ENCODE measurements at places on chromosomes 1 and 21.

GRCh38 chr1:23421753-23422240, 2.8 kb downstream of the TCEA3 start:
- DNase-seq: no peak

DNA sequence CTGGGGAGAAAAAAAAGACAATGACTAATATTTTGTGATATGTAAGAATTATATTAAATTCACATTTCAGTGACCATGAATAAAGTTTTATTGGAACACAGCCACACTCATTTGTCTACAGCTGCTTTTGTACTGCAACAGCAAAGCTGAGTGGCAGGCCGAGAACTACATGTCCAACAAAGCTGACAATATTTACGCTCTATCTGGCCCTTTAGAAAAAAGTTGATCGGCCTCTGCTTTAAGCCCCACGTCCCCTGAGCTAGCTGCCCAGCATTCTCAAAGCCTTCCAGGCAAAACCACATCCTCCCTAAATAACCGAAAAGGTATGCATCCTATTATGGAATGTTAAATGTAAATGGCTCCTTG, 8.6 kb downstream of the SLC2A1 start:
- no peak for DNase-seq

GRCh38 chr1:218344814-218345672, at the start of gene TGFB2:
Gene TGFB2 (plus strand): TSS chr1:218345336. CDS start chr1:218346702, 1,366 bp downstream.
- DNase-seq: peak; percentile 12

- no peak for DNase-seq
Measured at GRCh38 chr21:24289539-24289938, 1317.7 kb downstream of the MRPL39 start.

GRCh38 chr1:148389027-148389339, 94.1 kb downstream of the PPIAL4G start:
- DNase-seq: no peak

- DNase-seq: no peak
Measured at GRCh38 chr21:43786300-43786806, 3.0 kb upstream of the RRP1 start.

GRCh38 chr1:1135339-1136136, 19.6 kb upstream of the C1orf159 start:
- DNase-seq: no peak

DNA sequence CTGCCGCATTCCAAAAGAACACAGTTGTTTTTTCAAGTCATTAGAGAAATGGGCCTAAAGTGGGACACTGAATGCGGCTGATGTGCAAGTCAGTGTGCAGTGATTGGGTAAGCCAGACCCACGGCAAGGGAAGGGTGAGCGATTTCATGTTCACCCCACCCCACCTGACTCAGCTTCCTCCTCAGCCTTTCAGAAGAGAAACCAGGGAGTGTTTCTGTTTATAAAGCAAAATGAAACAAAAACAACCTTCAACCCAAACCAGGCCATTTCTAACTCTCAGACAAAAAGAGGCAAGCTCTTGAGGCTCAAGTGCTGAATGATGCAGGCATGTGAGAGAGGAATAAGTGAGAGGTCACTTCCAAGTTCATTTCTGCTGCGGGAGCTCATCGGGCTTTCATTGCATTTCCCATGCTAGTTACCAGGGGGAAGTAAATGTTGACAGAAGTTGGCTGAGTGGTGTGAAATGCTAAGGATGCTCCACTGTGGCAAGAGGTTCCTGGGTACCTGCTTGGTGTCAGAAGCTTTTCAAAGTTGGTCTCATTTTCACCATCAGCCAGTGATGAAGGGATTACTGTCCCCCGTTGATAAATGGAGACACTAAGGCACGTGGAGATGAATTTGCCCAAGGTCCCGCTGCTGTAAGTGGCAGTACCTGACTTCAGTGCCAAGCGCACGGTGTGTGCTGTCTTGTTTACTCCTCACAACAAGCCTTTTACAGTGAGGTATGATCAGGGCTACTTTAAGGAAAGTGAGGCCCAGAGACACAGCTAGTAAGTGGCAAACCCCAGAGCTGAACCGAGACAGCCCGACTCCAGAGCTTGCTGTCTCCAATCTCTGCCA, 29.1 kb downstream of the STPG1 start:
- peak; percentile 40 for DNase-seq

DNA sequence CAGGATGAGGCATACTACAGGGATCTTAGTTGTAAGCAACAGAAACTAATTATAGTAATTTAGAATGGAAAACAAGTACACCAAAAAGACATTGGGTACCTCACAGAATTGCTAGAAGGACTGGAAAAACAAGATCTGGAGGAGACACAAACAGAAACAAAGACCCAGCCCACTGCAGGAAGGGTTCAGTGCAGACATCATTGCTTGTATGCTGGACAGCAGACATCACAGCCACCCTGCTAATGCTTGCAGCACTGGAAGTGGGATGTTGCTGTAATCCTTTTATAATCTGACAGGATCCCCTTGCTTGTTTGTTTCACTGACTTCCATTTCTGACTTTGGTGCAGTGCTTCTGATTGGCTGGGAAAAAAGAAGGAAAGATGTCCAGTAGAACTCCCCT, 111.4 kb upstream of the ZNF678 start:
- no peak for DNase-seq

DNA sequence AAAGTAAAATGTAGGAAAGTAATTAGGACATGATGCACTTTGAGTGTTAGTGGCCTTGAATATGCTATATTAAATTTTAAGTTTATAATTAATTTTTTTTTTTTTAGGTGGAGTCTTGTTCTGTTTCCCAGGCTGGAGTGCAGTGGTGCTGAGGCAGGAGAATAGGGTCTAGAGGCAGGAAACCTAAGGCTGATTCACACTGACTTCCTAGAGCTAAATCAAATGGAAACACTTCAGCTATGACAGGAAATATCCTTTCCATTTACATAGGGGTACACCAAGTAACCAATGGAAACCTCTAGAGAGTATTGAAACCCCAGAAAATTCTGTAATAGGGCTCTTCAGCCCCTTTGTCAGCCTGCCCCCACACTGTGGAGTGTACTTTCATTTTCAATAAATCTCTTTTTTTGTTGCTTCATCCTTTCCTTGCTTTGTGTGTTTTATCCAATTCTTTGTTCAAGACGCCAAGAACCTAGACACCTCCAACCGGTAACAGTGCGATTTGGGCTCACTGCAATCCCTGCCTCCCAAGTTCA, 17.9 kb upstream of the THRAP3 start:
- no peak for DNase-seq

DNA sequence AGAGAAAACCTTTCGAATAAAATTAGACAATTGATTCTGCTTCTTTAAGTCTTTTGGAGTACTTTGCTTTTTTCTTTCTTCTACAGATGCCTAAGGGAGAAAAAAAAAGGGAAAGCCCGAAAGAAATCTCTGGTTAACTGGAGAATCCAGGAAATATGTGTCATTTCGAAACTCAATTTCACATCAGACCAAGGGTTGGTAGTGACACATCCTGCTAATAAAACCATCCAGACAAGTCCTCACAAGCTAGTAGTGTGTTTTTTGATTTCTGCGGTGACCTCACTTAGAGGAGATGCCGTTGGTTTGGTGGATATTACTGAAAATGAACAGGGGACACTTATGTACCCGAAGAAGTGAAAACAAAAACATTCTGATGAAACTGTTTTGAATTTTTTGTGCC, 726.5 kb upstream of the ADAMTS5 start:
- no peak for DNase-seq

GRCh38 chr1:114118351-114118990, 35.2 kb downstream of the SYT6 start:
- DNase-seq: no peak

DNA sequence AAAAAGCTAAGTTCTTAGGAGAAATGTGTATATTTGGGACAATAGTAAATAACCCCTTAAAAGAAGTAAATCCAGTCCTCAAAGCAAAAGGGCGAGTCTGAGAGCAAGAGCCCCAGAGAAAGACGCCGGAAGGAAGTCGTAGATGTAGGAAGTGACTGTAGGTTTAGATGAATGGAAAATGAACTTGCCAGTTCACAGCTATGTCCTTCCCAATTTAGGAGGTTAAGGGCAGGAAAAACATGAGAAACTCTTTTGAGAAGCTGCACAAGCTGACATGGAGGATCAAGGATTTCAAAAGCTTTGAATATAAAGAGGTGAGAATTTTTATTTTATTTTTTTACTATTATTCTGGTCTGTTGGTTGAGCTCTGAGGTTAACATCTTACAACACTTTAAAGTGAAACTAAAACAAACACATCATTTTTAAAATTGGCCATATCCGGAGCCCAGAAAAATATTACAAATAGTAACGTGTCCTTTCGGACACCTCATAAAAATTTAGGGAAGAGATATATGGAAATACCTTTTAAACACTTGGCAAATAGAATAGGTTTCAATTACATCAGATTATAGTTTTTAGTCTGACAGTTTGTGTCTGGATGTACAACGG, 1178.6 kb downstream of the MRPL39 start:
- DNase-seq: no peak

DNA sequence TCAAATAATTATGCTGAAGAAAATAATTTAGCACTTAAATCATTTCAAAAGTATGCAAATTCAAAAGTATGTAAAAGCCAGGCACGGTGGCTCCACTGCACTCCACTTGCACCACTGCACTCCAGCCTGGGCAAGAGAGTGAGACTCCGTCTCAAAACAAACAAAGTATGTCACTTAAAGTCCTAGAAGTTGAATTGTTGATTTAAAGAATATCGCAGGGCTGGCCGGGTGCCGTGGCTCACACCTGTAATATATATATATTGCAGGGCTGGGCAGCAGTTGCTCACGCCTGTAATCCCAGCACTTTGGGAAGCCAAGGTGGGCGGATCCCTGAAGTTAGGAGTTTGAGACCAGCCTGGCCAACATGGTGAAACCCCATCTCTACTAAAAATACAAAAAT, 8.8 kb upstream of the SETDB1 start:
- DNase-seq: no peak

DNA sequence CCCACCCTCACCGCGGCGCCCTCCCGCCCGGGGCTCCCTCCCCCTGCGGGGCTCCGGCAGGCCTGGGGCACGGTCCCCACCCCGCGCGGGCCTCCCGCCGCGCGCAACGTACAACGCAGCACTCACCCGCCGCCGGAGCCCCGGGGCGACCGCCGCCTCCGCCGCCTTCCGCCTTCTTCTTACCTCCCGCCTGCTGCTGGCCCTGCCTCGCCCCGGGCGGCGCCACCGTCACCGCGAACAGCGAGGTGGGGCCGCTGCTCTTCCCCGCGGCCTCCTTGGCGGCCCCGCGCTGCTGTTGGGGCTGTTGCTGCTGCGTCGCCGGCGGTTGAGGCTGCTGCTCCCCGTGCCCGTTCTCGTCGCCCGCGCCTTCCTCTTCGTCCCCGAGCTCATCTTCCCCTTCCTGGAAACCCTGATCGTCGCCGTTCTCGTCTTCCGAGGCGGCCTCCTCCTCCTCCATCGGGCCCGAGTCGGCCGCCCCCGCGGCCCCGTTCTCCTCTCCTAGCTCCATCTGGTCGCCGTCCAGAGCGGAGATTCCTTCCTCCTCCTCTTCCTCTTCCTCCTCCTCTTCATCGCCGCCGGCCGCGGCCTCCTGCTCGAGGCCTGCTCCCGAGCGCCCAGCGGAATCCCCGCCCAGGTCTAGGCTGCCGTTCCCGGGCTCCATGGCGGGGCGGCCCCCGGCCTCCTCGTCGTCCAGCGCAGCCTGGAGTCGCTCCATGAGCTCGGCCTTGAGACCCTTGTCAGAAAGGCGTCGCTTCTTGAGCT, 671 bp downstream of the HNRNPU start:
- peak; percentile 46 for DNase-seq

DNA sequence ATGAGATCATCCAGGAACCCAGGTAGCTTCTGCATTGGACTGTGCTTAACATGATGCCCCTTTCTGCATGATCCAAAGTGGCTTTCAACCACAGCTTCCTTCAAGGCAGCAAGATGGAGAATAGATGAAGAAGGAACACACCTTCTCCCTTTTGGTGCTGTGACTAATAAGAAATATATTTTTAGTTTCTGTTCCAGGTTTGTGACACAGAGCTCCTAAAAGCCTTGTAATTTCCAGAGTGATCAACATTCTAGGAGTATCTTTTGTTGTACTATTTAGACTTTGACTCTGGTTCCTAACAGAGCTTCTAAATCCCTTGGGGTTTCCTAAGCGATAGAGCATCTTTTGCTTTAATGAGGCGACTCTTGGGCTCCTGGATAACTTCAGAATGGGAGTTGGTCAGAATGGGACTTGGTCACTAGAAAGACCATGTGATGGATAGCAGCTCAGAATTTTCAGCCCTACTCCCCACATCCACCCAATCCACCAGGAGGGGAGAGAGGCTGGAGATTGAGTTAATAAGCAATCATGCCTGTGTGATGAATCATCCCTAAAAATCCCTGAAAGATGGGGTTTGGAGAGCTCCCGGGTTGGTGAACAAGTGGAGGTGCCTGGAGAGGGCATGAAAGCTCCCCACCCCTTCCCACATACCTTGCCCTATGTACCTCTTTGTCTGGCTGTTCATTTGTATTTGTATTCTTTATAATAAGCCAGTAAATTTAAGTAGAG, 134.8 kb downstream of the FGGY start:
- DNase-seq: no peak

GRCh38 chr1:25680701-25681100, 64.1 kb downstream of the MAN1C1 start:
- no peak for DNase-seq

GRCh38 chr21:36692835-36693488, 6.0 kb upstream of the SIM2 start:
- no peak for DNase-seq

DNA sequence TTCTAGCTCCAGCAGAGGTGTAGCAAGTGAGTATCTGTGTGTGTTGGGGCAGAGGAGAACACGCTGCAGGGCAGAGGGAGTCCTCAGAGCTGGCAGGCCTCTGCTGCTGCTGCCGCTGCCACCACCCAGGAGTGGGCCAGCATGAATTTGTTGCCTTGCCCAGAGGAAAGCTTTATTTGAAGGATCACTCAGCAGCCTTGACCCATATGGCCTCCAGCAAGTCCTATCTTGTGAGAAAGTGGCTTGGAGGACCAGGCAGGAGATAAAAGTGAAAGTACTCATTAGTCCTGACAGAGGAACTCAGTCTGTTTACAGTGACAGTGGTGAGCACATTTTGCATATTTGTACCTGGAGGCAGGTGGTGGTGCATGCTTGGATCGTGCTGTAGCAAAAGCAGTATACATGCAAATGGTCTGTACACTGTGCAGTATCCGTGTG, 3.1 kb downstream of the TRAF5 start:
- DNase-seq: no peak

GRCh38 chr1:200328379-200328778, 81.5 kb downstream of the ZNF281 start:
- DNase-seq: no peak

Data from stimulated activated CD4-positive, alpha-beta T cell treated with anti-CD3 and anti-CD28 coated beads, Interleukin-4, amount 100 ng/mL, for 1 hour (primary cell).